GDM1 (cell line): ENCODE measurements at places on chromosomes 2 and 18.

DNA sequence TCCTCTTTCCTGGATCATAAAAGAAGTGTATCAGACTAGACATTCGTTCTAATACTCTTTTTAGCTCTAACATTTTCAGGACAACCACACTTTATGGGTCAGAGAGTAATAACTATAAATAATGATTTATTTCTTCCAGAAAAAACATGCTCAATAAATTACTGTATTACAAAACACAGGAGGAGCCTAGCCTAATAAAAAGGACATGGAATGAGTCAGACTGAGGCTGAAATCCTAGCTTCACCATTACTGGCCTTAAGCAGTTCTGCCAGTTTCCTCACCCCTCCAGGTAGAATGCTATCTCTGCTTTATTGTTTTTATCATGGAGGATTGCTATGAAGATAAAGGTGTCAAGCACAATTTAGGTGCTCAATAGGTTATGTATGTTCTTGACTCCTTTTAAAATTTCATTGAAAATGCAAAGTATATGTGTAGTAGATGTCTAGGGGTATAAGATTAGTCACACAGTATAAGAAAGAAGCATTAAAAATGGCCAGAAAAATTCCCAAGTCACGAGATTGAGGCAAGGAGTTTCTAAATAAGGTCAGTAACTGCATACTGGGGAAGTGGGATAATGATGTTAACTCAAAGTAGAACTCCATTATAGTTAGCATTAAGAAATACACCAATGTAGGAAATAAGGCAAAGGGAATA is 105.5 kb upstream of the NEUROD1 start:
- no peak for DNase-seq

DNA sequence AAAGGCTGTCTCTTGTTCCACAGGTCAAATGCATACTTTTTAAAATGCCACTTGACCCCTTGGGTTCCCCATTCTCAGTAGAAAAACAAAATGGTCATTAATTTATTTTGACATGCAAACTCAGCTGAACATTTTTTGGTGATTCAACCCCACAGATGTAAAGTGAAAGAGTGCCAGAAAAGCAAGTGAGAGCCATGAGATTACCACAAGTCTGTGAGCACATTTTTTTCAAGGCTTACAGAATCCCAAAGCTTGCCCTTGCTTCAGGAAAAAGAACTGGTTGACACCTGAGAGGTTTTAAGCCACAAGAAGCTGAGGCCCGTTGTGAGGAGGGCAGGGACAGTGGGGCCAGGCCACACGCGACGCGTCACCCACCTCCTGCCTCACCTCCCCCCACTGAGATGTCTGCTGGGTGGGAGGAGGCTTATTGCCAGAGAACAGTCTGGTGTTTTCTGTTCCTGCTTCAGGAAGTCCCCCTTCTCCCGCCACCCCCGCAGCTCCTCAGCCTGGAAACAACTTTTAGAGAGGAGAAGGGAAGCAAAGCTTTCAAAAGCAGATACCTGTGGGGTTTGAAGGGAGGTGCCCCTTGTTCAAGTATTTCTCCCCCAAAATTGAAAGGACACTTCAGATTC is 70.4 kb upstream of the CYP1B1 start:
- DNase-seq, result no peak

DNA sequence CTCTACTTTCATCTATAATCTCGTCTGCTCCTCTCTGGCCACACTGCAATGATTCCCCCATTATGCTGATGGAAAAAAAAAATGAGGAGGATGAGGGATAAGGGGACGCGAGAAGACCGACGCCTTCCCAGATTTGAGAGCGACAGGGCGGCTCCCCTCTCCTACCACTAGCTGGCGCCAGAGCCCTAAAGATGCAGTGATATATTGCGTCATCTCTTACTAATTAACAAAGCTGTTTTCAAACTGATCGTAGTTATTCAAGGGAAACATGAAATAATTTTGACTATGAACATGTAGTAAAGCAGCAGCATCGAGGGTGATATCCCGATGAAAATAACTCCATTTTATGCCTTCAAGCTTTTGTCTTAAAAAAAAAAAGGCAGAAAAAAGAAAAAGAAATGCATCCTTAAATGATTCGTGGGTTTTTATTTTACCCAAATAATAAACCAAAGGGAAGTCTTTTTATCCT is 48.0 kb upstream of the HNRNPA3 start:
- DNase-seq, result peak; percentile 60

DNA sequence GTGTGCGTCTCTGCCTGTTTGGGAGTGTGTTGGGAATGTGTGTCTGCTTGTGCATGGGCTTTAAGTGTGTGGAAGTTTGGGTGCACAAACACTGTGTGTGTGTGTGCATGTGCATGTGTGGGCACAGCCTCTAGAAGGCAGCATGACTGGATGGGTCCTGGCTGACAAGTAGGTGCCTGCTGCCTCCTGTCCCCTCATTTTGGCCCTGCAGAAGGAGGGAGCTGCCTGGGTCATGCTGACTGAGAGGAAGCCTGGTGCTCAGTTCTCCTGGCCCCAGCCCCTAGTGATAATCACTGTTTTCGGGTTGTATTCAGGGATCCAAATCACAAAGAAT is 34.1 kb downstream of the GLI2 start:
- DNase-seq, result no peak

DNA sequence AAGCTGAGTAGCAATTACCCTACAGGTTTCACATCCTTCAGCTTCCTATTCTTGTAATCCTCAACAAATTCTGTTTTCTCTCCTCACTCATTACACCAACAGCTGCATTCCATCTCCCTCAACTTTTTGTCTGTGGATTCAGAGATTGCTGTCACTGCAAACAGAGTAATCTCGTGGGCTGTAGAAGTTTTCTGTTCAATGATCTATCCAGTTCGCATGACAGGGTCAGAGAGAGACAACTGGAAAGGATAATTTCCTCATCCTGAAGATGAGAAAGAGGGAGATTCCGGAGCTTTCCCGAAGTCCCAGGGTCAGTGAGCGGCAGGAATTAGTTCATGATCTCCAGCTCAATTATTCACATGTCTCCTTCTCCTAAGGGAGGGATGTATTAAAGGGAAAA is 75.7 kb downstream of the MYO5B start:
- no peak for DNase-seq
